ENCODE measurements at places on chromosomes 11 and 22.

DNA sequence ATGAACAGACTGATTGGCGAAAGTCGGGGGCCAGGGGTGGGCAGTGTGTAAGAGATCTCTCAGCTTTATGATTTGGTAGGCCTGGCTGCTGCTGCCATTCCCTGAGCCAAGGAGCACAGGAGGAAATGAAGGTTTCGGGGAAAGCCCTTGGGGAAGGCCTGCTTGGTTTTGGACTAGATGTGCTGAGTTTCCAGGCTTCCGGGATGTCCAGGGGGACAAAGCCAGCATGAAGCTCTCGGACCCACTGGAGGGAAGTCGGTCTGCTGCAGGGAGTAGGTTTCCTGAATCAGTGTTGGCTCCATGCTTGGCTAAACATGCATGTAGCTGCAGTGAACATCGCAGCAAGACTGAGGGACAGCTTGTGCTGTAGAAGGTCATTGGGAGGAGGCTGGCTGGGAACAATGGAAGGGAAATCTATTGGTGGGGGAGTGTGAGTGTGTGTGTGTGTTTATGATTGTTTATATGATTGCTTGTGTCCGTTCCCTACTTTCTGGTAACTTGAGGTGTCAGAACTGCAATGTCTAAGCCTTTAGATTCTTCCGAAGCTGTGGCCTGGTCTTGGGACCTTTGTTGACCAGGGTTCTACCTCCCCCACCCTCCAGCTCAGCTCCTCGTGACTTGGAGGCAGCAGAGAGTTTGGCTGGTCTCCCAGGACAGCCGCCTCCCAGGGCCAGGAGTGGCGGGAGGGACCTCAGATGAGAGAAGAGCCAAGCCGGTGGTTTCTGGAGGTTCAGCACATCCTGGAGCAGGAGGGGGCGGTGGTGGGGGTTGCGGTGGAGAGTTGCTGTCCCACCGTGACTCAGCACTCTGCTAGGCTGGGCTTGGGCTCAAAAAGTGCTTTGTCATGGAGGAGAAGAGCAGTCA is 4.0 kb upstream of the FTH1 start:
- DNase-seq, result no peak

- DNase-seq, result no peak
Measured at GRCh38 chr11:65427691-65428577, 5.3 kb downstream of the NEAT1 start.

GRCh38 chr11:57514538-57515331 is 767 bp downstream of the SLC43A1 start:
- no peak for DNase-seq

DNA sequence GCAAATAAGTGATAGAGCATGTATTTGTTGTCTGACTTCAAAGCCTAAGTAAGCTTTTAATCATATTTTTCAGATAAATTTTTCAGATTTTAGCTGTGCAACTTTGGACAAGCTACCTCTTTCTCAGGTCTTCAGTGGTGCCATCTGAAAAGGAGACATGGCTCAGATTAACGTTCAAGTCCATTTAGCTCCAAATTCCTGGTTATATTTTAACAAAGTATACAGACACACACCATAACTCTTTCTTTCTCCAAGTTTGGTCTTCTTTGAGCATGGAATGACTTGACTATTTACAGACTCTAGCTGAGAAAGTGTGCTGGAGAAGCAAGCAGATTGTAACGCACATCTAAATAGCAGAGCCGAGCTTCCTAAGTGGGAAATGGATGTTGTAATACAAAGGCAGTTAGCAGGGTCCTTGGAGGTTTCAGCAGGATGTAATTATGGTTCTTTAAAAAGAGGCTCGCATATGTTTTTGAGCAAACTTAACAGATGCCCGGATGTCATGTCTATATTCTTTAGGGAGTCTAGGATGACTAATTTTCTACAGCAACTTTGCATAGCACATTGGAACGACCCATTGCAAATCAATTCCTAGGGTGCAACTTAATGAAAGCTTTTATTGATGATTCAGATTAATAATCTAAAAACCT is 128.1 kb upstream of the E2F8 start:
- no peak for DNase-seq

GRCh38 chr11:5204787-5205186 is 4.3 kb upstream of the OR51V1 start:
- no peak for DNase-seq
